Mucosa of gallbladder (tissue), 1 donor: ENCODE measurements at places on chromosomes 13 and 19. TPM values are rescaled to one million over a fixed set of nuclear protein-coding genes. Genes with fewer than 3 reads are reported as not detected.
A peak's percentile ranks its signal among the peaks of the same experiment; 100 is the strongest.

DNA sequence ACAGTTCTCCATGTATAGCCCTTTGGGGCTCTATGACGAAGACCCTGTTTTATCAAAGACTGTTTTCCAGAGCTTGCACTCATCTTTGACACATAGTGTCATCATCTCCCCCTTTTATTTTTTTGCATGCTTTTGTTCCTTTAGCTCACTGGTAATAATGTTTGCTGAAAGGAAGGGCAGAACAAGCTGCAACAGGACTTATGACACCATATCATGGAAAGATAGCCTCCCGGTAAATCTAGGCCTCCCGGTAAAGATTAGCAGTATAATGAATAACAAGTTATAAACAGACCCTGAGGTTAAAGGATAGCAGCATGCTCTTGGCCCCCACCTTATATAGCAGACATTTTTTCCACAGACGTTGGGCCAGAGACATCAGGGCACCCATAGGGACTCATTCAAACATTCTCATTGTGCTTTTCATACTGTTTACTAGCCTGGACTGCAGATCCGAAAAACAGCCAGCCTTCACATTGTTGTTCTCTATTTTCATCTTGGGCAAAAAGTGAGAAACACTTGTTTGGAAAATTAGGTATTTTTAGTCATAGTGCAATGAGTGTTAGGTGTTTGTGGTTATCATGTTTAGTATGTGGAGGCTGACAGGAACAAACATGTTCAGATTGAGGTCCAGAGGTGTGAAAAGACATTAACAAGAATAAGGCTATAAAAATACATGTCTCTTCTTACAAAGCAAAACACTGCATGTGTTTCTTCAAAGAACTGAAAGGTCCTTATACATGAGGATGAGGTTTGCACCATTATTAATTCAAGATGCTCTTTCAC lies 136.9 kb upstream of the SPRY2 start:
- DNase-seq: no peak

DNA sequence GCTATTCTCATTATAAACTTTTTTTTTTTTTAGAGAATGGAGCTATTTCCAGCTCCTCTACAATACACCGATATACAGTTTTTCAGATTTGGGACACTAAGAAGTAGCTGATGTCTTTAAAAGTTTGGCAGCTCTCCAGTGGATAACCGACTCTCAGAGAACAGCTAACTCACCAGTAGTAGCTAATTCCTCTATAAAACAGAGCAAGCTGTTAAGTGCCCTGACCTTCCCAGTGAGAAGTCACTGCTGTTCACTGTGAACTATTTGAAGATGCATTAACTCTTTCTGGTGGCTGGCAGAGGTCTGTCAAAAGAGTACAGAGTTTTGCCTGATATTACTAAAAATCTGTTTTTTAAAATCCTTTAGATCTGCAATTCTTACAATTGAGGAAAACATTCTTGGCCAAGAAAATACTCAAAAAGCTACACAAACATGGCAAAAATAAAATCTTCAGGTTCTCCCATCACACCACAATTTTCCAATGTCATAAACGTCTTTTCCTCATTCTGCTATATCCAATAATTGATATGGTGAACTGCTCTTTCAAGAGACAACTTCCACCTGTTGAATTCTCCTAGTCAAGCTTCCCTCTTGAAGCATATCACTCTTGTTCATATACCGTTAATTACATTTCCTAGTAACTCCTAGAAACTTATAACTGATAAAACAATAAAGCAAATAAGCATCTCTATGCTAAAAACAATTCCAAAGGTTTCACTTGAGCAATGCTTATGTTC lies 44.2 kb downstream of the TBC1D4 start:
- no peak for DNase-seq

DNA sequence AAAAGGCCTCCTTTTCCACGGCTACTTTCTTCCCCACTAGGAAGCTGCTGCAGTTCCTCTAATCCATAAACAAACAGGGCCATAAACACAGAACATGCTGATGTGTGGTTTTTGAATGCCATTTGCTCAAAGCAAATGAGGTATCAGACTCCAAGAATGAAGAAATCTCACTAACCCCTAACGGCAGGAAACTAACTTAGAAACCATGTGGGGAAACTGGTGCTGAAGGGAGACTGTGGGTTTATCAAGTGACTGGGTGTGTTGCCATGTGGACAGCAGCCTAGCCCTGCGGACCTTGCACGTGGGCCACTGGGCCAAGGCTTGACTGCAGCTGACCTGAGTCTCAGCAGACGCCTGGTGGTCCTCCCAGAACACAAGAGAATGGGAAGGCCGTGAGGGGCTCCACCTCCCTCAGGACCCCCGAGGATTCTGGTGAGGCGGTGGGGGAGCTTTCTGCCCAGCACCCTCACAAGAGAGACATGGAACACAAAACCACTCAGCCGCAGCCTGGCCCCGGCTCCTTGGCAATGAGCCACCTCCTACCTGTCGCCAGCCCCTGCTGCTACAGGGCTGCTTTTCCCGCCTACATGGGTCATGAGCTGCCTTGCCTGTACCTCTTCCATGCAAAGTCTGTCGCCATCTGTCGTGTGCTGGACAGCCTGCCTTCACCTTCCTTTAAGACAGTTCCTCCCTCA lies 10.6 kb downstream of the SLC15A1 start:
- DNase-seq: no peak

DNA sequence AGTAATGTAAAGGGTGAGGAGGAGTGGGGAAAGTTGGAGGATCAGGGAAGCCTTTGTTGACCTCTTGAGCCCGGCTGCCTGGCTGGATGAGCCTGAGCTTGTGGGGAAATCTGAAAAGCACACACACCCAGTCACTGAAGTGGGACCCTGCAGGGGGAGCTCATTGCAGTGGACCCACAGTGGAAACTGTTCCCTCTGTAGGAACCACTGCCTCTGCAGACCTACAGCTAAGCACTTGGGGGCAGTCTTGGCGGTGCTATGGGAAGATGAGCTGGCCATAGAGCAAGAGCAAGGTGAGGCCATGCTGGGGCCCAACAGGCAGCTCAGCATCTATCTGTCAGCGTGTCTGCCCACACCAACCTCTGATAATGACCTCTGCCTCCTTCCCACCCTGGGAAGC lies 294.8 kb downstream of the TSHZ3 start:
- DNase-seq: no peak

- DNase-seq: peak; percentile 80
Measured at GRCh38 chr19:18503971-18504885, 17.6 kb downstream of the ELL start.

DNA sequence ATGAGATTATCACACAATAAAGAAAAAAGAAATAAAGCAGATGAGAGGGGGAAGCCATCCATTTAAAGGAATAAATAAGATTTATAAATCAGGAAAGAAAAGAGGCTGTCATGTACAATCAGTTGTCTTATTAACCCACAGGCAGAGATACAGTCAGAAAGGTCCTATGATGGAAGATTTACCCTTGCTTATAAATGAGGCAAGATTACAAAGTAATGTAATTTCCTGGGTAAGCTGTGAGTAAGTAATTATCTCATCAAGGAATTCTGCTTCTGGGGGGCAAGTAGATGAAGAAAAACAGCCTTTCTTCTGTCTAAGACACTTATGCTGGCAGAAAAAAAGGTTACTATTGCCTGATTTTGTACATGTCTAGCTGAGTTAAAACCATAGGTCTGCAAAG lies 146.4 kb downstream of the FGF14 start:
- DNase-seq: no peak

GRCh38 chr13:85503797-85504196 lies 295.4 kb downstream of the SLITRK6 start:
- DNase-seq: no peak

DNA sequence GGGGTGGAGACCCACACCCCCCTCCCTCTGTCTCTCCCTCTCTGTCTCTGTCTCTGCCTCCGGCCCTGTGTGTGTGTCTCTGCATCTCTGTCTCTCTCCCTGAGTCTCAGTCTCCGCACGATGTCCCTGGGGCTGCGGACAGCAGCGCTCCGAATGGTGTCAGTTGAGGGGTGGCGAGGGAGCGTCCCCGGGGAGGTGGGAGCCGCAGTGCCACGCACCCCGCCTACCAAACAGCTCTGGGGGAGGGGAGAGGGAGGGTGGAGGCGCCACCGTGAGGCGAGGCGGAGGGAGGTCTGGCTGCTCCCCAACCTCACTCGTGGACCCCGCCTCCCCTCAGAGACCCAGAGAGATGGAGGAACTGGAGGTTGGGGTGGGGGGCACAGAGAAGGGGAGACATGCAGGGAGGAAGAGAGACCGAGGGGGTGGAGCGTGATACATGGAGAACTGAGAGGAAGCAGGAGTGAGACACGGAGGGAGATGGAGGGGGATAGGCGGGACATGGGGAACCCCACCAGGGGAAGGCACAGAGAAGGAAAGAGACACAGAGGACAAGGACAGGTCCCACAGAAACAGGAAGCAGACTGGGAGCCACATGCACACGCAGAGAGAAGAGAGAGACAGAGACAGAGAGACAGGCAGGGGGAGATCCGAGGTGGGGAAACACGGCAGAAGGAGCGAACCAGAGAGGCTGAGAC lies 7.2 kb downstream of the ERFL start:
- DNase-seq: no peak

GRCh38 chr19:47523473-47523872 lies 8.6 kb upstream of the NAPA start:
- DNase-seq: no peak

GRCh38 chr19:31332096-31332495 lies 17.1 kb downstream of the TSHZ3 start:
- no peak for DNase-seq

DNA sequence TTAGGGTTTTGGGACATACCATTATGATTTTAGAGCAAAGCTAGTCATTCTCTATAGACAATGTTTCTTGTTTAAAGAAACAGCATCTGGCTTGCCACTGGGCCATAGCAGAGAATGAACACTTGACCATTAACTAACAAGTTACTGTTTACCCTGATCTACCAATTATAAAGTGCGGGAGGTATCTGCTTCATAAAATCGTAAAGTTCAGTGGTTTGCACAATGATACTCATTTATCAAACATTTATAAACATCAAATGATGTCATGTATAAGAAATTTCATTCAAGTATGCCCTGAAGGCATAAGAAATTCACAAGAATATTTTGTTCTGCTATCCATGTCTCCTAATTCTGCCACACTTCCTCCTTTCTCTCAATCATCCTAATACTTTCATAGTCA lies 139.2 kb downstream of the PCDH20 start:
- no peak for DNase-seq

DNA sequence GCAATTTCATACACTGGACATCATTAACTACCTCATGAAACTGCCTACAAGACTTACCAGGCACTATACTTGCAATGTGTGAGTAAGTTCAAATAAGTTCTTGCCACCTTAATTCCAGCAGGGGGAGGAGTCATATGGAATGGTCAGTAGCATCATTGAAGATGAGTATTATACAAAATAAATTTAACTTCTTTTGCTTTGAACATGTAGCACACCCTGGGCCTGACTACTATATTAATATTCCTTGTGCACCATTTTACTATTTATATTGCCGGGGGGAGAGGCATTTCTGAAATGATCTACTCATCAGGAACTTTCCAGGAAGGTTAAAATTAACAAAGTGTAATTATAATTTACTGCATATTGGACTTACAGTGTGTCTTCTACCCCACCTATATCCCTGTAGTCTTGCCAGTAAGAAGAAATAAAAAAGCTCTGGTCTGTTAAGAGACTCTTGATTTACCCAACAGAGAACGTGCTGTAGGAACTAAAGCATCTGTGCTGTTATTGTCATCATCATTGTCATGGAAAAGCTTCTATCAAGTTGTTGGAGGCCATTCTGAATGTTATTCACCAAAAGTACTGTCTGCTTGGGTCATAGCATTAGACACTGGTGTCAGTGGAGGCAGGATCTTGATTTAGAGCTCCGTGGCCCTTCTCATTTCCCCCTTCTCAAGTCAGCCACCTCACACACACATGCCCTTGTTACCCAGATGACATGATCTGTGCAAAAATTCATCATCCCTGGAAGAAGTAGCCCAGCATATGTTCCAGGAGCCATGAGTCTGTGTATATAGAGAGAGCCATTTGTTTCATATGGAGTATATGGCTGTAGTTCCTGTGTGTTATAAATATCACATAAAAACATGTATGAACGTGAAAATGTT lies 147.1 kb downstream of the MTUS2 start:
- DNase-seq: no peak

GRCh38 chr13:44093607-44094564 lies 214.2 kb downstream of the LACC1 start:
- DNase-seq: no peak

- DNase-seq: no peak
Measured at GRCh38 chr13:21077788-21078353, 16.5 kb upstream of the LATS2 start.

GRCh38 chr19:38068826-38069225 lies 155.2 kb downstream of the DPF1 start:
- DNase-seq: no peak

- no peak for DNase-seq
Measured at GRCh38 chr13:84481958-84482357, 599.7 kb upstream of the SLITRK1 start.

- no peak for DNase-seq
Measured at GRCh38 chr19:29886586-29886985, 55.5 kb upstream of the URI1 start.

- no peak for DNase-seq
Measured at GRCh38 chr13:64480672-64481071, 2749.5 kb downstream of the PCDH9 start.

DNA sequence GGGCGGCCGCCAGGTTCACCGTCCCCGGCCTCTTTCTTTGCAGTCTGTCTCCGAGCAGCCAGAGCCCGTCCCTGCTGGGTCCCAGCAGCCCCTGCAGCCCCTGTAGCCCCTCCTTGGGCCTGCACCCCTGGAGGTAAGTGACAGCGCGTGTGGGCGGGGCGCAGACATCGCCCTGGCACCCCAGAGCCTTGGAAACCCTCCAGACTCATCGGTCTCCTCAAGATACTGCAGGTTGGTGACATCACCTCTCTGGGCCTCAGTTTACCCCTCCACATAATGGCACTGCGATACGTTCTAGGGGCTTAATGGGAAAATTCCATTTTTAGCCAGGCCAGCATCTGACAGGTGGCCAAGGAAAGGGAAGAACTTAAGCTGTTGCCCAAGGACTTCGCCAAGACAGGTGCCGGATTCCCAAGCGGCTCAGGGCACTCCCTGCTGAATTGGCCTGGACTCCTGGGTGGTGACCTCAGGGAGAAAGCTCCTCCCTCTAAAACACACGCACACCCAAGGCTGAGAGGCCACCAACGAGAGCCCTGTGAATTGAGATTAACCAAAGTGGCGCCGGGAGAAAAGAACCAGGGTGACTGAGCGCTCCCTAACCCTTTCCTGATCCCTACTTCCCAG lies 13.1 kb downstream of the MAST3 start:
- DNase-seq: no peak

- DNase-seq: no peak
Measured at GRCh38 chr19:38012944-38013343, 105.9 kb downstream of the SIPA1L3 start.

GRCh38 chr19:45200568-45200967 lies 22.0 kb downstream of the BLOC1S3 start:
- DNase-seq: peak; percentile 42

Gene GGN
- 1.8 TPM for total RNA-seq

Gene EDNRB
- 9.5 TPM for total RNA-seq

Gene SYT3
- total RNA-seq: 0.32 TPM

Gene GPR4
- total RNA-seq: 2.2 TPM

Gene EPSTI1
- total RNA-seq: 9.0 TPM

Gene GAPDHS
- not detected for total RNA-seq

Gene SERTM1
- total RNA-seq: not detected

Gene DENND1C
- 8.0 TPM for total RNA-seq

Gene PSG6
- total RNA-seq: not detected

Gene ATP4B
- total RNA-seq: not detected
